Naive thymus-derived CD8-positive, alpha-beta T cell (primary cell): ENCODE measurements at places on chromosomes 3 and 15.

- H3K27ac ChIP-seq: no peak overlapping the region
- DNase-seq: no peak
- no peaks in the 10 kb centered on the region for H3K36me3 ChIP-seq
- H3K4me1 ChIP-seq: no peaks in the 10 kb centered on the region
- H3K4me3 ChIP-seq: no peak overlapping the region
Measured at GRCh38 chr15:58530056-58530590, 98.3 kb downstream of the LIPC start.

GRCh38 chr3:68306571-68306970 lies 625.8 kb downstream of the TAFA4 start:
- H3K27me3 ChIP-seq: no peaks in the 10 kb centered on the region
- no peak overlapping the region for H3K27ac ChIP-seq
- no peak overlapping the region for H3K4me3 ChIP-seq
- no peak for DNase-seq
- no peaks in the 10 kb centered on the region for H3K4me1 ChIP-seq

- DNase-seq: no peak
- peaks cover 7% of the 10 kb centered on the region for H3K36me3 ChIP-seq
- no peak overlapping the region for H3K27ac ChIP-seq
- H3K4me1 ChIP-seq: no peaks in the 10 kb centered on the region
- H3K27me3 ChIP-seq: no peaks in the 10 kb centered on the region
Measured at GRCh38 chr3:70360979-70361760, 48.7 kb upstream of the MDFIC2 start.

- H3K27ac ChIP-seq: no peak overlapping the region
- H3K36me3 ChIP-seq: peaks cover 4% of the 10 kb centered on the region
- no peaks in the 10 kb centered on the region for H3K27me3 ChIP-seq
- H3K4me1 ChIP-seq: no peaks in the 10 kb centered on the region
- H3K4me3 ChIP-seq: no peak overlapping the region
- no peak for DNase-seq
Measured at GRCh38 chr3:188890572-188891270, 281.1 kb upstream of the TPRG1 start.

- H3K4me3 ChIP-seq: no peak overlapping the region
- H3K4me1 ChIP-seq: peaks cover 34% of the 10 kb centered on the region
- H3K36me3 ChIP-seq: no peaks in the 10 kb centered on the region
- H3K27ac ChIP-seq: no peak overlapping the region
- H3K27me3 ChIP-seq: peaks cover 41% of the 10 kb centered on the region
Measured at GRCh38 chr3:10600296-10600714, 94.9 kb upstream of the ATP2B2 start.

DNA sequence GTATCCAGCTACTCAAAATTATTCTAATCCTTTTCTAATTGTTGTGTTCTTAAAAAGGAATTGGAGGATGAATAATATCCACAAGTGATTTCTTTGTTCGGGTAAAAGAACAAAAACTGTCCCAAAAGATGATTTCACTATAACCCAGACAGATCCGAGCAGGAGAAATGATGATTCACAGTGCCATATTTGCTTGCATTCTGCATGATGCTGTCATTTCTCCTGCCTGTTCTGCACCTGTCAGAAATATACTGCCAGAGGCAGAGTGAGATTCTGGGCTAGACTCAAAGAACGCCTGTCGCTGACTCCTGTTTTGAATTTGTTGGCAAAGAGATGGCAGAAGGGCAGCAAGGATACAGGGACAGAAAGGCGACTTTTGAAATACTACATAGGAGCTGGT lies 34.7 kb upstream of the SLC24A5 start:
- H3K27ac ChIP-seq: no peak overlapping the region
- H3K4me3 ChIP-seq: no peak overlapping the region
- no peaks in the 10 kb centered on the region for H3K4me1 ChIP-seq
